ENCODE measurements at places on chromosomes 4 and X. TPM values are rescaled to one million over a fixed set of nuclear protein-coding genes. Genes with fewer than 3 reads are reported as not detected.

DNA sequence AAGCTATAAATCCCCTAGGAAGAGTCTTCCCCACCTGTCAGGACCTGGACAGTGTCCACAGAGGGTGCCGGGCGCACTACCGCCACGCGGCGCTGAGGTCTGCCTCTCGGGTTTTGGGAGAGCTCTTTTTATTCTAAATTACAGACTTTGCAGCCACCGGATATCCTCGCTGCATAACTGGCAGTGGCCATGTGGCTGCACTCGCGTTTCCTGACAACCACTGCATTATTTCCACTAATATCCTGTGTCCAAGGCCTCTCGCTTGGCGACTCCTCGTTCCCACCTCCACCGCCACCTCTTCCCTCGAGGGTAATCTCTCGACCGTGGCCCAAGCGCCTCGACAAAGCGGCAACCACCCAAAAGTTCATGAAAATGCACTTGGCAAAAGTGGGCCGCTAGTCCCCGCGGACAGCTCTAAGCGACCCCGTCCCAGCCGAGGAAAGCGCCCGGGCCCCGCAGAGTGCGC lies 512 bp upstream of the TMEM131L start:
- DNase-seq: no peak

DNA sequence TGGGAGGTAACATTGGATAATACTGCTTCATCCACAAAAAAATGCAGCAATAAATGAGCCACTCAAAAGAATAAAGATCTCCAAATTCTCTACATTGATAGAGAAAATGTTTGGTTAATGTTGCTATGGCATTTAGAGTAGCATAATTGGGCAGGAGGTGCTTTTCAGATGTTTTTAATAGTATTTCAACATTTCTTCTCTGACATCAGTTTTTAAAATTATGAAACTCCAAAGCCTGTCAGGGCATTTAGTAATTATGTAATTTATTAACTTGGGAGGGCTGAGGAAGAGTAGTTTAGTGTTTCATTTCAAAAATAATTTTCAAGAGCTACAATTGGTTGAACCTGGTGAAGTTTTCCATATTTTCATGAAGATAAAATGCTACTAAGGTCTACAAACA lies 211.3 kb upstream of the INTU start:
- no peak for DNase-seq

DNA sequence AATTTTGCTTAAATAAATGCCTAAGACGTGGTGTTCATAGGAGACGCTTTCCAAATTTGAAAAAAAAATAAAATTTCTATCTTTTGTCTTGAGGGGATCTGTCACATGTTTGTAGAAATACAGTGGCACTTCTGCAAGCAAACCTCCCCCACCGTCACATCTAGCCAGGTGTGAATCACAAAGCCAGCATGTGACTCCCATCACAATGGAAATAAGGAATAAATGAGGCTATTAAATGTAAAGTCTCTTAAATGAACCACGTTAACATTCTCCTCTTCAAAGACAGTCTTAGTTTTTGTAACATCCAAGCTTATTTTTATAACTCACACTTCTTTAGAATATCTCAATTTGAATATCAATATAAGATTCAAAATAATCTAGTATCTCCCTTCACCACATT lies 63.0 kb upstream of the CCSER1 start:
- no peak for DNase-seq

DNA sequence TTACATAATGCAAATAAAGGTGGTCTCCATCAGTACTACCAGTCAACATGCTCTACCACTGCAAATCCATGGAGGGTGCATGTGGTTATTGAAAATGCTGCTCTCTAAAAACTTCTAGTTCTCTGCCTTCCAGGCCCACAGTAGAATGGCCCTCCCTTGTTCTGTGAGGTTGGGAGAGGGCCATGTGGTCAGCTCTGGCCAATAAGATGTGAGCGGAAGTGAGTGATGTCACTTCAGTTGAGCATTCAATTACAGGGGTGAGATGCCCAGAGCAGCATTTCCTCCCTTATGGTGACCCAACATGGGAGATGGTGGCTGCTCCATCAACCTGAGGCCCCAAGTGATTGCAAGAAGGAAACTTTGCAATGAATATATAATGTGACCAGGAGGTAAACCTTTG lies 148.8 kb downstream of the CPEB2 start:
- no peak for DNase-seq

DNA sequence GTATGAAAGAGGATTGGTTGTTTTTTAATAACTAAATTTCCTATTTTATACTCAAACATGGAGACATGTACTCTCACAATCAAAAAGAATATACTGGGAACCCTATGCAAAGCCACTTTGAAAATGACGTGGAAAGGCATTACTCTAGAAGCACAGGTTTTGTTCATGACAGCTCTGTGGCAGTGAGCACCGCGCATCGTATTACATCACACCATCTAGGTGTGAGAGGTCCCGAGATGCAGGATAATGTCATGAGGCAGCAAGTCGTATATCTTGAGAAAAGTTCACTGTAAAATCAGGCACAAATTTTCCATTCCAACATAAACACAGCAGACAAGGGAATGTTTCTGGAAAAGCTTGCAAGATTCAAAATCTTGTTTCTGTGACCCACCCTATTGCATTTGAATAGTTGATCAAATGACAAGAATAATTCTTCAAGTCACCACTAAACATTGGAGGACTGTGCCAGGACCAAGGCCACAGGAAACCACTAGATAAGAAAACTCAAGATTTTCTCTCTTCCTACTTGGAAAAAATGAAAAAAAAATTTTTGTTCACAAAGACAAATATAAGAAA lies 127.6 kb downstream of the LDB2 start:
- no peak for DNase-seq

DNA sequence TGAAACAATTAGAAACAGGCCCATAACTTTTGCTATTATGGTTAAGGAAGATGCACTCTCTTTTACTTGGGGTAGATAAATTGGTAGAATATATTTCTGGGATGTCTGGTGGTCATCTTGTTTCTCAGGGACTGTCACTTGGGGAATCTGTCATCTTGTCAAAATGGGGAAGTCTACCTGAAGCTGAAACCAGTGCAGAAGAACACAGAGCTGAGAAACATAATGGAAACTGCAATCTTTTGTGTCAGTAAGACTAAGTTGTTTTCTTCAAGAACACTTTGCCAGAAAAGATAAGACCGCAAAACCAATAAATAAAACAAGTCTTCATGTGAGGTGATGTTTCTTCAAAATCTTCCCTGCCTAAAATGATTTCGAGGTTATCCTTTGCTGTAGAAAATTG lies 92.0 kb downstream of the NAA11 start:
- DNase-seq: no peak

TEC gene
- 3.7 TPM for total RNA-seq

- no peak for DNase-seq
Observed at GRCh38 chr4:7672601-7673000, 237.9 kb upstream of the PSAPL1 start.

TEX13D gene
- not detected for total RNA-seq

DNA sequence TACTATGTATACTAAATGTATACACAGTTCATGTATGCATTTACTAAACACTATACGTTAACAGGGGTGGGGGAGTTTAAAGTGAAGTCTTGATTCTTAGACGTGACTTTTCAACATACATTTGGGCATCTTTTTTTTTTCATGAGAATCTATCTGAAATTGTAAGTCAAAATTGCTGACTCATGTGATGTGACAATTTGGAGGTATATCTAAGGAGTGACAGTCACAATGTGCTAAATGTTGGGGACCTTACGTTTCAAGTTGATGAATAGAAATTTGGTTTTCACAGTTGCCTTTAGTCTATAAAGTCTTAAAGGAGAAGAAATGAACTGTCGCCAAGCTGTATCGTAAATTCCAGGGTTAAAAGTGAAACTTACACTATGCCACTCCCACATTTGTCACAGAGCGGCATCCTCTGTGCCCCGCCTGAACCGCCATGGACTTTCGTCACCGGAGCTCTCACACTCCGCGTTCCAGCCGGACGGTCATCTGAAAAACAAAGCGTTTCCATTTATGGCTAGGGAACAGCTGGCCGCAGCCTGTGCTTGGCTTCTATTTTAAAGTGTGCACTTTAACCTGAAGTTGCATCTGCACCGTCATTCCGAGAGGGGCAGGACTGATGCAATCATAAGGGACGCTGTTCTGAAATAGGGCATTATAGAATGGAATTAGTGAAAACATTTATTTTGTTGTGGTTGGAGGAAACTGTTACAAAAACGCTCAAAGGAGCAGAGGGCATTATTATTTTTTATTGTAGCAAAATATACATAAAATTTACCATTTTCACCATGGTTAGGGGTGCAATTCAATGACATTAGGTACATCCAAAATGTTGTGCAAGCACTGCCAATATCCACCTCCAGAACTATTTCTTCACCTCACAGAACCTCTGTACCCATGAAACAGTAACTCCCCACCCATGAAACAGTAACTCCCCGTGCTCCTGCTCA lies 30.9 kb downstream of the PDLIM3 start:
- DNase-seq: no peak

FRG2 gene
- total RNA-seq: not detected

GRCh38 chr4:115562506-115562905 lies 449.1 kb upstream of the NDST4 start:
- no peak for DNase-seq

MEPE gene
- total RNA-seq: not detected

GRCh38 chrX:1451661-1452515 lies 821 bp downstream of the ASMTL start:
- peak; percentile 55 for DNase-seq

TRIM60 gene
- total RNA-seq: not detected

DNA sequence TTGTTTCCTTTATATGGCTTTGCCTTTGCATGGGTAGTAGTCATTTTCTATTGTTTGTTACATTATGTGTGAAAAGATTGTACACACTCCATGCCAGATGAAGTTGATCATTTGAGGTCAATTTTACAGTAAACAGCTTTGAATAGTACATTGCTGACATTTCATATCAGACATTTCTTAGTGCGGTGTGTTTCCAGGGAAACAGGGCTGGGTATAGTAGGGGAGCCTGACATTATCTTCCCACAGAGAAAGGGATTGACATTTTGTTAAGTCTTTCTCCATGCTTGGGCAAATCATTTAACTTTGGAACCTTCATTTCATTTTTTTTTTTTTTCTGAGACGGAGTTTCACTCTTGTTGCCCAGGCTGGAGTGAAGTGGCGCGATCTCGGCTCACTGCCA lies 5.0 kb downstream of the FUNDC2 start:
- DNase-seq: no peak

GRCh38 chr4:62517716-62518115 lies 1317.6 kb downstream of the ADGRL3 start:
- DNase-seq: no peak

DNA sequence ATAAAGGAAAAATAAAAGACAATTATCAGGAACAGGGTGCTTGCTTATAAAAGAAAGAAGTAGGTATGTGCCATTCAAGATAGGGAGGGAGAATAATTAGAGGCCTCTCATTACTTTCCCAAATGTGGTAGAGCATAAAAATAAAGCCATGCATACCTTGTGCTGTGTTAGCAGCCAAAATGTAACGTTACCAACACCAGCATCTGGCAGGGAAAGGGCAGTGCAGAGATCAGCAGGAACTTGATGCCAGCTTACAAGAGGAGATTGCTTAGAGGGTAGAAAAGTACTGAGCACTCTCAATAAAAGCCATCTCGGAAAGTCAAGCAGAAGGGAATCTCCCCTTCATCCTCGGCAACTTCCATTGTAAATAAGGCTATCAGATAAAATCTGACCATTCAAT lies 195.6 kb downstream of the RASL11B start:
- no peak for DNase-seq

Data from CD4-positive, alpha-beta memory T cell (primary cell).